ENCODE measurements at places on chromosomes 7 and 10. TPM values are rescaled to one million over a fixed set of nuclear protein-coding genes. Genes with fewer than 3 reads are reported as not detected.
A peak's percentile ranks its signal among the peaks of the same experiment; 100 is the strongest.

DNA sequence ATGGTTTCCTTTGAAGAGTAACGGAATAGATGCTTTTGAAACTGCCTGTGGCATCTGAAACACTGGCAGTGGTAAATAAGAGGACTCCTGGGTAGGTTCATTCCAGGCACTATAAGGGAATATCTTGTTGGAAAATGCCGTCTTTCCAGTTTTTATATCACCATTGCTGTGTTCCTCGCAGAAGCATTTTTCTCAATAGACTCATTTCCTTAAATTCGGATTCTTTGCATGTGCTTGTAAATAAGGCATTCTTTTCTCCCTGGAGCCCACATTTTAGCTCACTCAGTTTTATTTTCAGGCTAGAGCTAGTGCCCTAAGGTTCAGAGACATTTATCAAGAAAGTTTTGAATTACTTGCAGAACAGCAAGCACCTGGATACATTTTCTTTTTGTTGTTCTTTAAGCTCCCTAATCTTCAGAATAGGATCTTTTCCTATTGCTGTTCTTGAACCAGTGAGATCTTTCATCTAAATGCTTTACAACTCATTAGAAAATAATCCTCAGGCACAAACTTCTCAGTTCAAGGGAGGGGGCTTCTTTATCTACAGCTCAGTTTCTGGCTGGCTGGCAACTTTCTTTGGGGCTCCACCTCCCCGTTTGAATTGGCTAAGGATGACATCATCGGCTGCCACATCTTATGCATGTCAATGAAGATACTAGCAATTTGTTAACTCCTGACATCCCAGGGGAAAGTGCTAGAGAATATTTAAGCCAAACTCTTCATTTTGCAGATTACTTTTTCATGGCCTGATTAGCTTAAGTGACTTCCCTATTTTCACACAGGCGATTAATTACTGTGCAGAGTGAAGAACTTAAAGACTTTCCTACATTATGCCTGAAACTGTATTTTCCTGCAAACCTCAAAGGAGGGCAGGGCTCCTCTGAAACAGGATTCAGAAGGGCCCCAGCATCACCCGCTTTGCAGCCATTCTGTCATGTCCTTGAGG is 133.7 kb upstream of the RSU1 start:
- DNase-seq, result peak; percentile 67

DNA sequence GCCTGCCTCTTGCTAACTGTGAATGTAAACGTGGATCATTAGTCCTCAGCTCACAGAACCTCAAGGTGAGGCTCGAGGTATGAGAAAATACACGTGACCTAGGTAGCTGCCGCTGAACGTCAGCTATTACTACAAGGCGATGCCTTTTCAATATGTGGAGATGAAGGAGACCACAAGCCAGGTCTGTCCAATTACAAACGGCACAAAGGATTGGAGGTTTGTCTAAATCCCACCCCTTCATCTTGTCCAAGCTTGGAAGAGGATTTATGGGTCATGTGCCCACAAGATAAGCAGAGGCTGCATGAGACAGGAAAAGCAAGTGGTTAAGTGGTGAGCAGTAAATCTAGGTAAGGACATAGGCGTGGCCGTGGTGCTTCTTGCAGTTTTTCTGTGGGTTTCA is 3.4 kb downstream of the H2BK1 start:
- DNase-seq, result peak; percentile 24

DNA sequence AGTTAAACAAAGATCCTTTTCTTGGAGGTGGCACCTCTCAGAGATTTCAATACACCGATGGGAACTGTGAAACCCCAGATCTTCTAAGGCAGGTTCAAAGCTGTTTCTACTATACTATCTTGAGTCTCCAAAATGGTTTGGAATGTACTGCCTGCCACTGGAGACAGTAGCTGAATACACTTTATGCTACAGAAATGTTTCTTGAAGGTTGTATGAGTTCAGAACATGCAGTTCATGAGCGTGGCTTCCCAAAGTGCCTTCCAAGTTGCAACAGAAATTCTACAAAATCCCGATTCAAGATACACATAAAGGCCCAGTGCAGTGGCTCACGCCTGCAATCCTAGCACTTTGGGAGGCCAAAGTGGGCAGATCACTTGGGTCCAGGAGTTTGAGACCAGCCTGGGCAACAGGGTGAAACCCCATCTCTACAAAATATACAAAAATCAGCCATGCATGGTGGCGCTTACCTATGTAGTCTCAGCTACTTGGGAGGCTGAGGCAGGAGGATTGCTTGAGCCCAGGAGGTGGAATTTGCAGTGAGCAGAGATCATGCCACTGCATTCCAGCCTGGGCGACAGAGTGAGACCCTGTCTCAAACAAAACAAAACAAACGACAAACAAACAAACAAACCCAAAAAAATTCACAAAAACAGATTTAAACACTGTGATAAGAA is 36.3 kb downstream of the FAM171A1 start:
- no peak for DNase-seq

GRCh38 chr7:42774436-42774835 is 137.4 kb downstream of the C7orf25 start:
- DNase-seq, result no peak

DNA sequence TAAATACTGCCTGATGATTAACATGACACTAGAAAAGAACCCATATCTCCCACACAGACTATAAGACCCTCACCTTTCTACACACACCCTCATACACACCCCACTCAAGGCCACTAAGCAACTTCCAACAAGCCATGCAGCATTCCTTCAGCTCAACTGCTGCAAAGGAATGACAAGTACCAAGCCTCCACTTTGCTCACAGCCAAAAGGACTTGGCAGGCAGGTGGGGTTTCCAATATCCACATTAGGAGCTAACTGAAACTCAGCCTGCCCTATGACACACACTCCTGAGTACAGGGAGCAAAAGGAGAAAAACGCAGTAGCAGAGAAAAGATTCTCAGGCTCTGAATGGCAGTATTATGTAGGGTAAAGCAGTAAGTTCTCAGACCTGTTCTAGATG is 13.4 kb downstream of the USP54 start:
- no peak for DNase-seq

DNA sequence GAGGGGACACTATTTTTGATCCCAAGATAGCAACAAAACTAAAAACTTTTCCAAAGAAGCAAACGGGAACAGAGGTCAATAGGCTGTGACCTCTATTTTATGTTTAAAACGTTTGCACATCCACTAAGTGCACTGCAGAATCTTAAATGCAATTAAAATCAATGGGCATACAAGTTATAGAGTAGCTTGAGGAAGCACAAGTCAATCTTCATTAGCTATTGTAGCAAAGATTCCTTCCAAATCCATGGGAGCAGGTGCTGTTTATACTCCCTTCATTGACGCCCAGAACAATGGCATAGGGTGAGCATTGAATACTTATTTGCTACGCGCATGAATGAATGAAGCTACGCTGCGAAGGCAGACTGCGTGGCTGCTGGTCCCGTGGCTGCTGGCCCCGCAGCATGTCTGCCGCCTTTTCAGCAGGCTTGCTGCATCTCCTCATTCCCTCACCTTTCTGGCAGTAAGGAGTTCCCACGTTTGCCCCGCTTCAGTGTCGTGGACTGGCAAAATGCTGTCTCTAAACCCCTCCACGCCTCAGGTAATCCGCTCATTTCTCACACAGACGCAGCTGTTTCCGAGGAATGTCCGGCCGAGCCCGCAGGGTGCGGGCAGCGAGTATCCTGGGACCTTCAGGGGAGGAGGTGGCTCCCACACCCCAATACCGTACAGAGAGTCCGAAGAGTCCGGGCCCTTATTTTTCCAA is 754 bp upstream of the PHYHIPL start:
- DNase-seq, result no peak

DNA sequence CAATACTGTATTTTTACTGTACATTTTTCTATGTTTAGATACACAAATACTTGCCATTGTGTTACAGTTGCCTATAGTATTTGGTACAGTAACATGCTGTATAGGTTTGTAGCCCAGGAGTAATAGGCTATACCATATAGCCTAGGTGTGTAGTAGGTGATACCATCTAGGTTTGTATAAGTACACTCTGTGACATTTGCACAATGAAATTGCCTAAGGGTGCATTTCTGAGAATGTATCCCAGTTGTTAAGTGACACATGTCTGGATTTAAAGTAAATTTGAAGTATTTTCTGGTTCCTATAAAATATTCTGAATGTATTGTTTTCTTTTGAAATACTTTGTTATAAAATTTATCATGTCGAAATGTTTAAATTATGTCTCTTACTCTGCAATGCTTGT is 7.2 kb downstream of the CDK14 start:
- DNase-seq, result no peak

- no peak for DNase-seq
Observed at GRCh38 chr7:106129291-106129690, 17.2 kb upstream of the SYPL1 start.

DNA sequence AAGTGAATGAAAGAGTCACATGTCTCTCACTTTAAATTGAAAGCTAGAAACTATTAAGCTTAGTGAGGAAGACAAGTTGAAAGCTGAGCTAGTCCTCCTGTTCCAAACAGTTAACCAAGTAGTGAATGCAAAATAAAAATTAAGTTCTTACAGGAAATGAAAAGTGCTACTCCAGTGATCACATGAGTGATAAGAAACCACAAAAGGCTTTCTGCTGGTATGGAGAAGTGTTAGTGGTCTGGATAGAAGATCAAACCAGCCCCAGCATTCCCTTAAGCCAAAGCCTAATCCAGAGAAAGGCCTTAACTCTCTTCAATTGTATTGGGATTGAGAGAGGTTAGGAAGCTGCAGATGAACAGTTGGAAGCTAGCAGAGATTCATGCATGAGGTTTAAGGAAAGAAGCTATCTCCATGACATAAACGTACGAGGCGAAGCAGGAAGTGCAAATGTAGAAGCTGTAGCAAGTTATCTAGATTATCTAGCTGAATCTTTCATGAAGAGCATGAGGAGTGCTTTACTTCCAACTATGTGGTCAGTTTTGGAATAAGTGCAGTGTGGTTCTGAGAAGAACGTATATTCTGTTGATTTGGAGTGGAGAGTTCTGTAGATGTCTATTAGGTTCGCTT is 261.6 kb downstream of the MDFIC start:
- DNase-seq, result no peak

INSIG1 gene
- 105 TPM for total RNA-seq

PRLHR gene
- not detected for total RNA-seq

KAZALD1 gene
- 2.3 TPM for total RNA-seq

TFPI2 gene
- 13.5 TPM for total RNA-seq

FAM185A gene
- total RNA-seq, result 12.5 TPM

MCM10 gene
- total RNA-seq, result 11.6 TPM
